ENCODE measurements at places on chromosomes 3 and 15.

DNA sequence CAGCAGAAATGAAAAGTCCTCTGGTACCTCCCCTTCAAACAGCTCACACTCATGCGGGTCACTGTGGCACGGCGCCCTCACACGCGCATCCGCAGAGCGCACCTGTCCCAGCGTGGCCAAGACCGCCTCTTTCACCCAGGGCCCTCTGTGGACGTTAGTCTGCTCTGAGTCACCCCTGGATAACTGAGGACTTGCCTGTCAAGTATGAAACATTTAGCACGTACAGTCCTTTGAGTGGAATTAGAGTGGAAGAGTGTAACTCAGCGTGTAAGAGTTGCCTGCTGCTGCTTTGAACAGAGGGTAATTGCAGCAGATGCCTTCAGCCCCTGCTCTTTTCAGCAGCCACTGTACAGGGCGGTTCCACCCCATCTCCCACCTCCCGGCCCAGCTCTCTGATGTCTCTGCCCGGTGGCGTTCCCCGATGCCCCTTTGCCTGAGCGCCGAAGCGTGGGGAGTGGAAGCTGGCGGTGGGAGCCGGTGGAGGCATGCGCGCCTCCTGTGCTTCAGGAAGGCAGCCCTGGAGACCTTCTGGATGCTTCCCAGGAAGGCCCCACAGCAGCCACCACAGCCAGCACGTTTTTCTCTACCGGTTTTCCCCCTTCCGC lies 23.0 kb downstream of the CPN2 start:
- H3K4me1 ChIP-seq, result no peaks in the 10 kb centered on the region
- peaks cover 31% of the 10 kb centered on the region for H3K27me3 ChIP-seq
- H3K27ac ChIP-seq, result no peak overlapping the region
- H3K4me3 ChIP-seq, result no peak overlapping the region
- H3K36me3 ChIP-seq, result no peaks in the 10 kb centered on the region

GRCh38 chr15:69917056-69917455 lies 180.7 kb downstream of the TLE3 start:
- H3K4me1 ChIP-seq, result peaks cover 4% of the 10 kb centered on the region

DNA sequence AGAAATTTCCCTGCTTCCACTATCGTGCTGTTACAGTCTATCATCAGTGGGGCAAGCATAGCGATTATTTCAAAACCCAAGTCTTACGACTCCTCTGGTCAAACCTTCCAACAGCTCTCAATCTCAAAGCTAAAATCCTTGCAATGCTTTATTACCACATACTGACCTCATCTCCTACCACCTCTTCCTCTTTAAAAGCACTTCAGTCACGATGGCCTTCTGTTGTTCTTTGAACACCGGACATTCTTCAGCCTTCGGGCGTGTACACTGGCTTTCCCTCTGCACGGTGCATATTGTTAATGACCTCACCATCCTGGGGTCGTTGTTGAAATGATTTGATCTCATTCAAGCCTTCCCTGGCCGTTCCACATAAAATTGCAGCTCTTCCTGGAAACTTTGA lies 31.1 kb downstream of the MAGEL2 start:
- no peak overlapping the region for H3K4me3 ChIP-seq
- DNase-seq, result no peak
- H3K27me3 ChIP-seq, result no peaks in the 10 kb centered on the region
- no peaks in the 10 kb centered on the region for H3K36me3 ChIP-seq

GRCh38 chr15:55513152-55513551 lies 5.1 kb upstream of the DNAAF4 start:
- H3K4me1 ChIP-seq, result no peaks in the 10 kb centered on the region
- H3K27me3 ChIP-seq, result peaks cover 12% of the 10 kb centered on the region
- H3K4me3 ChIP-seq, result no peak overlapping the region
- H3K27ac ChIP-seq, result no peak overlapping the region
- H3K36me3 ChIP-seq, result no peaks in the 10 kb centered on the region

- H3K36me3 ChIP-seq, result peaks cover 2% of the 10 kb centered on the region
- no peaks in the 10 kb centered on the region for H3K4me1 ChIP-seq
- H3K27ac ChIP-seq, result no peak overlapping the region
- H3K4me3 ChIP-seq, result no peak overlapping the region
- DNase-seq, result no peak
Measured at GRCh38 chr3:62604751-62605351, 231.5 kb upstream of the FEZF2 start.

DNA sequence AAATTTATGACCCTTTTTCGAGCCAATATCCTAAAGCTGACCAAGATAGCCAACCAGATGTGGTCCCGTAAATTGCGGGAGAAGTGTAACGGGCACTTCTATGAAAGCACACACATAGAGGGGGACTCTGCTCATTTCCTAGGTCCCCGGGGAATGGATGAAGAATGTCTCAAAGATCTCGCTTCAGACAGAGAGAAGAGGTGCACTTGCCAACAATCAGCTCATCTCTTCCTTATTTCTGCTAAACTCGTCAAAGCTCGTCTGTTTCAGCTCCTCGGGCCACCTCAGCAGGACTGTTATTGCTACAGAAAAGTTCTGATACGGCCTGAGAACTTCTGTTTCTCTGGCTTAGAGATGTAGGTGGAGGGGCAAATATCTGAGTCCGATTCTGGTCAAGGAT lies 71.8 kb downstream of the TM2D3 start:
- peaks cover 39% of the 10 kb centered on the region for H3K27me3 ChIP-seq
- no peak for DNase-seq
- H3K4me1 ChIP-seq, result no peaks in the 10 kb centered on the region
- H3K4me3 ChIP-seq, result no peak overlapping the region
- no peak overlapping the region for H3K27ac ChIP-seq

DNA sequence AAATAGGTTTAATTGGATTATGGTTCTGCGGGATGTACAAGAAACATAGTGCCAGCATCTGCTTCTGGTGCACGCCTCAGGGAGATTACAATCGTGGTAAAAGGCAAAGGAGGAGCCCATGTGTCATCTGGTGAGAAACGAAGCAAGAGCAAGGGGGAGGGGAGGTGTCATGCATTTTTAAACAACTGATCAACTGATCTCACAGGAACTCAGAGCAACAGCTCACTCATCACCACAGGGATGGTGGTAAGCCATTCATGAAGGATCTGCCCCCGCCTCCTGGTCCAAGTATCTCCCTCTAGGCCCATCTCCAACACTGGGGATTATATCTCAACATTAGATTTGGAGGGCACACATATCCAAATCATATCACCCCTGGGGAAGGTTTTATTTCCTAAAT lies 42.1 kb upstream of the FGF7 start:
- H3K27me3 ChIP-seq, result peaks cover 5% of the 10 kb centered on the region
- DNase-seq, result no peak
- no peaks in the 10 kb centered on the region for H3K4me1 ChIP-seq

- no peak overlapping the region for H3K27ac ChIP-seq
- no peaks in the 10 kb centered on the region for H3K4me1 ChIP-seq
- H3K36me3 ChIP-seq, result no peaks in the 10 kb centered on the region
- peaks cover 5% of the 10 kb centered on the region for H3K27me3 ChIP-seq
Measured at GRCh38 chr3:133127381-133127780, 89.2 kb downstream of the TMEM108 start.

All from T-helper 17 cell (primary cell).